ENCODE measurements at places on chromosomes 13 and 19.

DNA sequence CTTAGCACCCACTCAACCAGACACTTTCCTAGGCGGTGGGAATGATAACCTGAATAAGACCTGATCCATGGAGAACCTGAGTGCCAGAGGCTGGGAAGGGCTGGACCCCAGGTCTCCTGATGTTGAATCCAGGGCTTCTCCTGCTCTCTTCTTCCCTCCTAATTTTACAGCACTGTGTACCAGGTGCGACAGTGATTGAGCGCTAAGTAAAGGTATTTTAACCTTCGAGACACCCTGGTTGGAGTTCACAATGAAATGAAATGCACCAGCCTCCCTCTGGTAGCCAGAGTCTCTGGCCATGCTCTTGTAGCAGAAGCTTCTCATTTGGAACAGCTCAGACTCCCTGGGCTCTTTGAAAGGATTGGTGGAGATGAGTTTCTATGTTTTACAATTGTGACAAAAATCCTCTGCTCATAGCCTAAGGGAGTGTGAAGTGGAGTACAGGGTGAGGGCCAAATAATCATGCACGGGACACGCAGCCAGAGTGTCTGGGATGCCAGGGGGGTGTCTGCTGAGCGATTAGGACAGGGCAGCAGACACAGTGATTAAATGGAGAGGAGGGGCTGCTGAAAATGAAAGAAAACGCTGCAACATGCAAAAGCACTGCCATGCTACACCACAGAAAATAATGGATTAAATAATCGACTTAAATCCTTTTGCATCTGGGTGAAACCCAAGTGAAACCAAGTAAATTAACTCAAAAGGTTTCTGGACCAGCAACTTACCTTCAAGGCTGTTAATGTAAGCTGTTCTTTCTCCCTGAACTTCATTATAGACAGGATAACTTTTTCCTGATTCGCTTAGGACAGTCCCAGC lies 83.8 kb downstream of the FAM216B start:
- H3K36me3 ChIP-seq = no peaks in the 10 kb centered on the region
- no peak for DNase-seq
- H3K27me3 ChIP-seq = no peaks in the 10 kb centered on the region
- no peaks in the 10 kb centered on the region for H3K4me1 ChIP-seq

DNA sequence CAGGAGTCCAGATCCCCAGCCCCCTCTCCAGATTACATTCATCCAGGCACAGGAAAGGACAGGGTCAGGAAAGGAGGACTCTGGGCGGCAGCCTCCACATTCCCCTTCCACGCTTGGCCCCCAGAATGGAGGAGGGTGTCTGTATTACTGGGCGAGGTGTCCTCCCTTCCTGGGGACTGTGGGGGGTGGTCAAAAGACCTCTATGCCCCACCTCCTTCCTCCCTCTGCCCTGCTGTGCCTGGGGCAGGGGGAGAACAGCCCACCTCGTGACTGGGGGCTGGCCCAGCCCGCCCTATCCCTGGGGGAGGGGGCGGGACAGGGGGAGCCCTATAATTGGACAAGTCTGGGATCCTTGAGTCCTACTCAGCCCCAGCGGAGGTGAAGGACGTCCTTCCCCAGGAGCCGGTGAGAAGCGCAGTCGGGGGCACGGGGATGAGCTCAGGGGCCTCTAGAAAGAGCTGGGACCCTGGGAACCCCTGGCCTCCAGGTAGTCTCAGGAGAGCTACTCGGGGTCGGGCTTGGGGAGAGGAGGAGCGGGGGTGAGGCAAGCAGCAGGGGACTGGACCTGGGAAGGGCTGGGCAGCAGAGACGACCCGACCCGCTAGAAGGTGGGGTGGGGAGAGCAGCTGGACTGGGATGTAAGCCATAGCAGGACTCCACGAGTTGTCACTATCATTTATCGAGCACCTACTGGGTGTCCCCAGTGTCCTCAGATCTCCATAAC lies at the start of gene APOE:
APOE (plus strand) TSS at position 360 of the 724 bp plus-strand sequence. CDS start 829 bp downstream, outside the sequence.
- H3K4me3 ChIP-seq = peak within 1 kb of the TSS; percentile 37
- no peak within 1 kb of the TSS for H3K27ac ChIP-seq
- H3K4me1 ChIP-seq = peaks cover 6% of the 10 kb centered on the region
- peaks cover 6% of the 10 kb centered on the region for H3K27me3 ChIP-seq
- no peak for DNase-seq

- DNase-seq = no peak
- H3K27ac ChIP-seq = no peak overlapping the region
- H3K4me3 ChIP-seq = no peak overlapping the region
- peaks cover 70% of the 10 kb centered on the region for H3K4me1 ChIP-seq
- H3K36me3 ChIP-seq = no peaks in the 10 kb centered on the region
- no peaks in the 10 kb centered on the region for H3K27me3 ChIP-seq
Observed at GRCh38 chr13:41008349-41008980, 10.7 kb downstream of the ELF1 start.

DNA sequence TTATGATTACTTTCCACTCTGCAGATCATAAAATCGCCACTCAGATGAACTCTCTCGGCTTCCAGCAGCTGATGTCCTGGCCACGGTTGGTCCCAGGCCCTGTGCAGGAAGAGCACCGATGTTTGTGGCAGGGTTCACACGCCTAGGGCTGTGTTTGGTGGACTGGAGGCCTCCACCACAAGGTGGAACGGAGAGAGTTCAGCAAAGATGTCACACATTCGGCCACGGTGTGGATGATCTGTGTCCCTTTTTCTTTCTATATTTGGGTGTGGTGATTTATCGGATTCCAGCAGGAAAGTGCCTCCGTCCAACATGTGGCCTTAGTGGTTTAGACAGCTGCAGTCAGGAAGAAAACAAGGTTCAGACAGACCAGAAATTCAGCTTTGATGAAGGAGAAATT lies 521 bp upstream of the SHISA2 start:
- peak overlapping the region; percentile 55 for H3K4me3 ChIP-seq
- DNase-seq = no peak
- no peaks in the 10 kb centered on the region for H3K27me3 ChIP-seq
- H3K27ac ChIP-seq = no peak overlapping the region
